ENCODE measurements at places on chromosomes 1 and 21.

DNA sequence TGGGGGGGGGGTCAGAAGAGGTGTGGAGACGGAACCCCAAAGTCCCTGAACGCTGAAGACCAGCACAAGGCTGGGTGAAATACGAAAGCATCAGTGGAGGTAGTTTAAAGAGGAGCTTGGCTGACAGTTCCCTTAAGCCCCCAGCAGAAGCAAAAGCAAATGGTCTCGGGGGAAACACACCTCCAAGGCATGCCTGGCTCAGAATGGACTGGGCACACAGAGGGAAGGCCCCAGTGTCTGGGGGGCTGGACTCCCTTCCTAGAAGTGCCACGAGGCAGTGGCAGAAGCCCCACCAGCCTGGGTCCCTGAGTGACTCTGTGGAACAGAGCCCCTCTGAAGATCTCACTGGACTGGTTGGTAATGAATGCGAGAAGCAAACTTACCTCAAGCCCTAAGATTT lies 43.9 kb downstream of the UBE2G2 start:
- no peak for DNase-seq

GRCh38 chr1:30872033-30872947 lies 36.3 kb downstream of the SDC3 start:
- no peak for DNase-seq

GRCh38 chr1:247561711-247562110 lies 12.8 kb downstream of the GCSAML start:
- DNase-seq: no peak

DNA sequence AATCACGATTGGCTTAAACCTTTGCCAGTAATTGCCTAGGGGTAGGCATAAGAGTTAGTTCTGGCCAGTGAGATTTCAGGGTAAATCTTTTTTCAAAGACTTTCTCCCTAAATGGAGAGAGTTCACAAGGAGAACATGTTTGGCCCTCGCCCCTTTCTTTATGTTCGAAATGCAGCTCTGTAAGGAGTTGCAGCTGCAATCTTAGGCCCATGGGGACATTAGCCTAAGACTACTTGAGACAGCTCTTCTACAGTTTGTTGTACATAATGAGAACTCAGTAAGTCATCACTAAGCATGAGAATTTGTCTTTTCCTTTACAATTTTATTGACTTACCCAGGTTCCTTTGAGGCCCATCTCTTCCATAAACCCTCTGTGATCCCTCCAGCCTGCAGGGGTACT lies 40.4 kb upstream of the GADD45A start:
- no peak for DNase-seq

DNA sequence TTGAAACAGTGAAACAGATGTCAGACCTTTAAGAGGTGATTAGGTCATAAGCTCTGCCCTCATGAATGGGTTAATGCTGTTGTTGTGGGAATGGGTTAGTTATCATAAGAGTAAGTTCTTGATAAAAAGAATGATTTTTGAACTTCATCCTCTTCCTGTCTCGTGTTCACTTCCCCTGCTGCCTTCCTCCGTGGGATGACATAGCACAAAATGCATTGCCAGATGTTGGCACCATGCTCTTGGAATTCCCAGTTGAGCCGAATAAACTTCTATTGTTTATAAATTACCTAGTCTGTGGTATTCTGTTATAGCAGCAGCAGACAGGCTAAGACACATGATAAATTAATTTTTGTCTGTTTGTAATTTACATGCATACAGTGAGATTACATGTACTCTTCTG lies 112.0 kb upstream of the LRRC7 start:
- DNase-seq: no peak

DNA sequence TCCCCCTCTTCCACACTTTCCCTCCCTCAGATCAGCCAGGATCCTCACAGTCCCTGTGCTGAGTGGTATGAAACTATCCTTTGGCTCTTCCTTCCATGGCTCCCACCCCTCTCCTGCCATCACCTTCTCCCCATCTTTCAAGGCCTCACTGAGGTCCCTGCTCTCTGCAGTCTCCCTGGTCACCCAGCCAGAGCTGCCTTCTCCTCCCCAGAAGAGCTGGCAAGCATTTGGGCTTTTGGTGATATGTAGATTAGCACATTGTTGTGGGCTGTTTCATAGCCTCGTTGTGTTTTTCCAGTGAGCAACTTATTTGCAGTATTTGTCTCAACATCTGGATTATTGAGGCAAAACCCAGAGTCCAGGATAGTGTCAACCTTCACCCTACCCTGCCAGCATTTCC lies 2.2 kb downstream of the CSF1 start:
- DNase-seq: no peak

DNA sequence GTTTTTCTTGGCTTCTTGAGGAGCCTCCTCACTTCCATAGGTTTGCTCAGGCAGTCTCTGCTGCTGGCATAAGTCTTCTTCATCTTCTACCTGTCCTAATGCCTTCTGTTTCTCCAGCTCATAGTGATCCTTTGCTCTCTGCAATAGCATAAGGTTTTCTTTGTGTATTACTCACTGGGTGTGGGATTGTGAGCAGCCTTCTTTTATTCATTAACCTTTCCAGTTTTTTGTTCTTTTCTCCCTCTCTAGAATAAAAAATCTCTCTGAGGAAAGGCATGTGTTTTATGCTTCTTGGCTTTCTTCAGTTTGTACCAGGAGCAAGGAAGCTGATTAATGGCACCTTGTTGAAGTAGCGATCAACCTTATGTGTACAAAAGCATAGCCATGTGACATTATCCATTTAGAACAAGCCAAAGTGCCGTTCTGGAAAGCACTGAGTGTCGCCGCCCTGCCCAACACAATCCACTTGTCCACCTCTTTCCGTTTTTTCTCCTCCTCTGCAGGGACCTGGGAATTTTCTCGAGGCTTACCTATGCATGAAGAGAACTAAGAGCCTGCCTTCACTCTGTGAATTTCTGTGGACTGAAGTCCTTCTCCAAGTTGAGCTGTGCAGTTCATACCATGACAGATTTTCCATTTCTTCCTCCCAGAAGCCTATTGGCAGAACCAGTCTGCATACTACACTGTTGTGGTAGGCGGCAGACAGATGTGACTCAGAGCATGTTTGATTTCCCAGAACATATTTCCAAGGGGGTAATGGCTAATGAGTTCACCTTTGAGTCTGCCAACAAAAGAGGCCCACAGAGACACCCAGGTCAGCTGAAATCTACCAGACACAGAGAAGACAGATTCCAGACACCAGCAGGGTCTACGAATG lies 39.0 kb downstream of the DPT start:
- no peak for DNase-seq

DNA sequence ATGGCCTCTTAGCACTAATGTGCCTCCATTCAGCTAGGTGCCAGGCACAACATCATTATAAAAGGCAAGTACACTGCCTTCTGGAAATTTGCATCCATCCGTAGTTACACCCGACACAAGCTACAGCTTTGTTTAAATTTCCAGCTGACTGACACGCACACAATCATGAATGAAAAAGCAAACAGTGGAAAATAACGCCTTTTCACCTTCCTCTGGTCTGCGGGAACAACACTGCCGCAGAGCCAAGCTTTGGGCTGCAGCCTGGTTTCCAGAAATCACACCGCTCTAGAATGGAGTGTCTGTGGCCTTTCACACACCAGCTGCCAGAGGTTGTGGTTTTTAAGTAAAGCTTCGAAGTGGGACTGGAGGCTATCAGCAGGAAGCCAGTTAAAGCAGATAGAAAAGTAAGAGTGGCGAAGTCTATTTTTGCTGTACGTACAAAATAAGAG lies 142.8 kb upstream of the COA6 start:
- no peak for DNase-seq

GRCh38 chr1:102262994-102263393 lies 266.3 kb upstream of the OLFM3 start:
- DNase-seq: no peak

- no peak for DNase-seq
These were observed 32.6 kb downstream of the TRIM67 start for GRCh38 chr1:231194476-231194842.

DNA sequence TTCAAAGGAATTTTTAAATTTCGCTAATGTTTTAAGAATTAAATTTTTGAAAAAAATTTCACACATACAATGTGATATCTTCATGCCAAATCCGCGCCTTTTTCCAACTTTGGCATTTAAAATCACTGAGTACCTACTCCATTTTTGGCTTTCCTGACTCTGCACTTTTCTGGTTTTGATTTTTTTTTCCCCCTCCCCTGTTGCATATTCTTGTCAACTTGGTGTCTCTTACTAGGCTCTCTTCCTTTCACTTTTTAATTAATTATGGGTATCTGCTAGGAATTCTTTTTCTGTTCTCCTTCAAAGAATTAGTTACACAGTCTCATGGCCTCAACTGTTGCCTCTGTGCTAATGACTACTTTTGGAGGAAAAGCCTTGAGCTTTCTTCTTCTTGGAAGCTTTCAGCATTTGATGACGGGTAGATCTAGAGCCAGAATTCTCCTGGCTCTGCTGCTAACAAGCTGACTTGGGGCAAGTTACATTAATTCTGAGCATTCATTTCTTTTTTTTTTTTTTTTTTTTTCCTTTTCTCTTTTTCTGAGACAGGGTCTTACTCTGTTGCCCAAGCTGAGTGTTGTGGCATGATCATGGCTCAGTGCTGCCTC lies 1.8 kb downstream of the AGL start:
- DNase-seq: no peak

Data from activated CD8-positive, alpha-beta memory T cell treated with anti-CD3 and anti-CD28 coated beads for 1 hour (primary cell).